ENCODE measurements at places on chromosomes 1 and 21. TPM values are rescaled to one million over a fixed set of nuclear protein-coding genes. Genes with fewer than 3 reads are reported as not detected.
A peak's percentile ranks its signal among the peaks of the same experiment; 100 is the strongest.

- H3K4me3 ChIP-seq: peak overlapping the region; percentile 55
- peaks cover 30% of the 10 kb centered on the region for H3K4me1 ChIP-seq
- H3K27ac ChIP-seq: peak overlapping the region; percentile 43
- no peak for DNase-seq
These were observed 109.3 kb downstream of the GALNT2 start for GRCh38 chr1:230176326-230176725.

DNA sequence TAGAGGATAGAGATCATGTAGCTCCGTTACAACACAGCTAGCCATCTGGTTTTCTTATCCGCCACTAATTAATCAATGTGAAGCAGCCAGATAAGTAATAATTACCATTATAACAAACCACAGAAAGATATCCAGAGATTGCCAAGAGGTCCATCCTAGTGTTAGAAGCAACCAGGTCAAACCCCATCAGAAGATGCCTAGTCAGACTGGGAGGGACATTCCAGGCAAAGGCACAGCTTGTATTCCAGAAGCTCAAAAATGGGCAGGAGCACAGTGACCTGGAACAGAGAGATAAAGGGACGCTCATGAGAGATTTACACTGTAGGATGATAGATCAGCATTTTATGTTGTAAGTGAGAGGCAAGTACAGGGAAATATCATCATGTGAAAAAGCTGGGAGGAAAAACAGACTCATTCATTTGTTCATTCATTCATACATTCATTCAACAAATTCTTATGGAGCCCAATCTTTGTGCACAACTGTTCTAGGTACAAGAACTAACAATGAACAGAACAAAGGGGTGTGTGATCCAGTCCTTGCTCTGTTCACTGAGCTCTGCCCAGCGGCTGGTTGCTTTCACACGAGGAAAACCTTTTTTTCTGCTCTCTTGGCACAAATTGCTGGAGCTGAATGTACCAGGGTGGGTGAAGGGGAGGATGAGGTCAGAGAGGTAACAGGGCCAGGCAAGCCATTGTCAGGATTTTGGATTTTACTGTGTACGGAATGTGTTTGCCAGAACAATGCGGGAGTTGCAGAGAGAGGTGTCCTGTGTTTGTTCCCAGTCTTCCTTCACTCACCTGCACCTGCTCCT, 240.8 kb upstream of the FGGY start:
- H3K4me1 ChIP-seq: peaks cover 13% of the 10 kb centered on the region
- no peaks in the 10 kb centered on the region for H3K36me3 ChIP-seq
- H3K27me3 ChIP-seq: peaks cover 7% of the 10 kb centered on the region
- no peak for DNase-seq
- H3K27ac ChIP-seq: no peak overlapping the region
- H3K4me3 ChIP-seq: no peak overlapping the region

The LEMD1 gene
- total RNA-seq: not detected

The BOLA1 gene
- total RNA-seq: 13.9 TPM

Measured in natural killer cell treated with Interleukin-12 subunit alpha and Interleukin-12 subunit beta and Interleukin-15 and Interleukin-18, amount 100 ng/mL, for 72 hours (primary cell).